ENCODE measurements at places on chromosomes 1 and 21.

DNA sequence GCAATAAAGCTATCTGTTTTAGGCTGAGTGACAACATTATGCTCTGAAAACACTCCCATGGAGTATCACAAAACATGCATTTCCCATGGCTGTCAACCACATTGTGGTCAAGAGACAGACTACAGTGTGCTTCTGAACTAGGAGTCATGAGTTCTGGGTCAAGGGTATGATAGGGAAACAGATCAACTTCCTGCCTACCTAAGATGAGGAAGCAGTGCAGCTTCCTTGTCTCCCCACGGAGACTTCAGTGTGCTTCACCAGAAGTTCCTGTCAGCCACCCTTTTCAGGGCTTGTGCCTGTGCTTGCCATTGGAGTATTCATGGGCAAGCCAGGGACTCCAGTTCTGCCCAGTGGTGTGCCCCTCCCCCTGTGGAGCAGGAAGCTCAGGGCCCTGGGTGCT is 19.9 kb downstream of the LCE3E start:
- DNase-seq = no peak

DNA sequence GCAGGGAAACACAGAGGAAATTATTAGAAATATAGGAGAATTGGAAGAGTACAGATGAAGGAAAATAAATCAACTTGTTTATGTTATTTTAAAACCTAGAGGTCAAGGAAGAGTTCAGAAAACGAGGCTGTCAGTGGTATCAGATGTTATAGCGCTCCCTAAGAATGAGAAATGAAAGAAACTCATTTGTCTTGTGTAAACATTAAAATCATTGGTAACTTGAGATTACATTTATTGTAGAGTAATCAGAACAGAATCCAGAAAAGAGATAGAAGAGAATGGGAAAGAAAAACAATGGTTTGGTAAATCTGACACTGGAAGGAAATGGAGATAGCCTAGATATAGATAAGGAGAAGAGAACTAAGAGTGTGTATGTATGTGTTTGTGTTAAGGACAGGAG is 106.4 kb downstream of the ATF6 start:
- DNase-seq = no peak

GRCh38 chr1:185965870-185966269 is 231.7 kb downstream of the HMCN1 start:
- no peak for DNase-seq

- DNase-seq = no peak
Observed at GRCh38 chr1:159895286-159895685, 4.7 kb downstream of the CFAP45 start.

- no peak for DNase-seq
Observed at GRCh38 chr1:2832506-2833453, 31.3 kb upstream of the TTC34 start.

Data from NCI-H524 (cell line).